CD8-positive, alpha-beta memory T cell (primary cell): ENCODE measurements at places on chromosomes 7 and 10. TPM values are rescaled to one million over a fixed set of nuclear protein-coding genes. Genes with fewer than 3 reads are reported as not detected.
A peak's percentile ranks its signal among the peaks of the same experiment; 100 is the strongest.

GRCh38 chr7:77537778-77538280 lies 734 bp downstream of the PTPN12 start:
- no peak for DNase-seq

DNA sequence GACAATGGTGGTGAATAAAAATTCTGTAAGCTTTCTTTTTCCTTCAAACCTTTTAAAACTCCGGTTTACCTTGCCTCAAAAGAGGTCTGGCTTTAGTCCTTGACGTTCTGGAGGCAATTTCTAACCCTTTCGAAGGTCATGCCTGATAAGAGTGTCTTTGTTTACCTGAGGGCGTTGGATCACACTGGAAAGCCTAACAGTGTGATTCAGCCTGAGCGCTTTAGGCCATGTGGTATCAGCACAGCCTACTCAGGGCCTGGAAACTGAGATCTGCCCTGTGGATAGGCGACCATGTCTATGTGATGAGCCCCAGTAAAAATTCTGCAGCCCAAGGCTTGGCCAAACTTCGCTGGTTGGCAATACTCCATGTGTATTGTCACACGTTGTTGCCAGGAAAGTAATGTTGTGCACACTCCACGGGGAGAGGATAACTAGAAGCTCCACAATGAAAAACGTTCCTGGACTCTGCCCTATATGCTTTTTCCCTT lies 10.7 kb downstream of the CCDC6 start:
- DNase-seq, result no peak

The FZD1 gene
- total RNA-seq, result 0.04 TPM

GRCh38 chr10:114593816-114594468 lies 64.1 kb downstream of the ABLIM1 start:
- DNase-seq, result no peak

DNA sequence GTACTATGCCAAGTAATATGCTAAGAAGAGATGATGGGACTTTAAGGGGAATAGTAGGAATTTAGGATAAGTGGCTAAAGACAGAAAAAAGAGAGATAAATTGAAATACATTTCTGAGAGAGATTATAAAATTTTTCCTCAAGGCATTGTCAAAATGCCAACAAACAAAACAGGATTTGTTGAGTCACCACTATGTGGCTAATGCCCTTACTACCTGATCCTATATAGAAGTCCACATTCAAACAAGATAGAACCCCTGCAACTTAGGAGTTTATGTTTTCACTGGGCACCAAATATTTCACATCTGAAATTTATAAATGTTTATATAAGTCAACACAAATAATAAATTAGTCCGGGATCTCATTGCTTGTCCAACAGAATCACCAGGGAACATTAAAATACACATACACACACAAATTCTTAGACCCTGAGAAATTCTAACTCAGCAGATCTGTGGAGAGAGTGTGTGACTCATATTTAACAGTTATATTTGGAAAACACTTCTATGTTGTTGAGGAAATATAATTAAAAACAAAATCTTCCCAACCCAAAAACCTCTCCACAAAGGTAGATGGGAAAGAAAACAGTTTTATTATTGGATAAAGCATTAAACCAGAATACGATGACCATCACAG lies 154.3 kb downstream of the PPP1R3A start:
- DNase-seq, result no peak

GRCh38 chr10:94607111-94607510 lies 61.5 kb downstream of the HELLS start:
- DNase-seq, result no peak

The PRPS1L1 gene
- total RNA-seq, result not detected

GRCh38 chr7:32059289-32060011 lies 10.8 kb downstream of the PDE1C start:
- no peak for DNase-seq

GRCh38 chr7:114922026-114922651 lies at the start of gene MDFIC:
Gene MDFIC, plus strand, starts transcription at chr7:114922094. Its CDS starts 940 bp downstream, at chr7:114923034.
- DNase-seq, result peak; percentile 54
